ENCODE measurements at places on chromosomes 16 and 17.
A peak's percentile ranks its signal among the peaks of the same experiment; 100 is the strongest.

DNA sequence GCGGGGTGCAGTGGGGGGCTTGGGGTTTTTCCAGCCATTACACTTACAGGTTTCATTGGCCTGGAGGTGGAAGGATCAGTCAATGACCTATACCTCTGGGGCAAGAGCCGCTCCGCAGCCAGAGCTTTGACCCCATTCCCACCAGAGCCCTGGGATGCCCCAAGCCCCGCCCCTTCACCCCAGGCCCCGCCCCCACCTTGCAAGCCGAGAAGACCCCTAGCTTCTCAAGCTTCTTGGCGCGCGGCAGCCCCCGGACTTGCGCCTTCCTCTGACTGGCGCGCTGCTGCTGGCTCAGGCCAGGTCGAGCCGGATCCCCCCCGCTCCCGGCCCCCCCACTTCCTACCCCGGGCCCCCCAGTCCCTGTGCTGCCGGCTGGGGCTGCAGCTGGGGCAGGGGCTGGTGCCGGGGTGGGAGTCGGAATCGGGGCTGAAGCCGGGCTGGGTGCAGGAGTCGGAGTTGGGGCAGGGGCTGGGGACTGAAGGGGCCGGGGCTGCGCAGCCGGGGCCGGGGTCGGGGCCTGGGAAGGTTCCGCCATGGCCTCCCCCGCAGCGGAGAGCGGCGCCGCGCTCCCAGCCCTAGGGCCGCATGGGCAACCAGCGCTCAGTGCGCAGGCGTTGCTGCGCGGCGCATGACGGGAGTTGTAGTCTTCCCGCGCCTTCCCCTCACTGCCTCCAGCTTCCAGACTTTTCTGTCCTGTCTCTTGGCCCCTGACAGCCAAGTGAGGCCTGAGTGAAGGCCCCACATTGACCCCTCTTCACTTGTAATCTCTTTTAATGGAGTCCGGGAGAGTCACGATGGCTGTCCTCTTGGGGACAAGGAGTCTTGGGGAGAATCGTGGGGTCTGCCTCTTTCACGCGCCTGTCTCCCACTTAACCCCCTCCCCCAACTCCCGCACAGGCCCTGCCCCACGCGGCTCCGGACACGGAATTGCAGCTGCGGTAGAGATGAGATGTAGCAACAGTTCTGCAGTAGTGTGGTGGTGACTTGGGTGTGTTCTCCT, at the start of gene KAT2A:
Gene KAT2A, minus strand, starts transcription at position 598 of the 1,000 bp plus-strand sequence. Its CDS starts 63 bp downstream, at position 535.
- DNase-seq = peak; percentile 74

GRCh38 chr16:87352818-87353217, 30.8 kb downstream of the FBXO31 start:
- no peak for DNase-seq

- no peak for DNase-seq
Observed at GRCh38 chr17:8071496-8071895, 16.0 kb downstream of the ALOX12B start.

DNA sequence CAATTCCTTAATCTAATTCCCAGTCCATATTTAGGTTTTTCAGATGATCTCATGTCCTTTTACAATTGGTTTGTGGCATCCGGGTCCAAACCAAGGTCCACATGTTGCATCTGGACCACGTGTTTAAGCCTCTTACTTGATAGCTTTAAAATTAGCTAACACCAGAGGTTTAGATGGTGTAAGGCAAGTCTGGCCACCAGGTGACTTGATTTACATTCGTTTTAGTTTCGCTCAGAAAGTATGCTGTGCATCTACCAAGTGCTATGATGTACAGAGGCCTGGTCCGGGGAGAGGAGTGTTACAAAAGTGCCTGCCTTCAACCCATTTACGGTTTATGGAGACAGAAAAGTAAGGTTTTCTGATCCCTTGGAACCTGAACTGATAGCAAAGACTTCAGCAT, 878 bp upstream of the DNAJA2 start:
- no peak for DNase-seq

GRCh38 chr17:16325964-16326363, 27.3 kb downstream of the CENPV start:
- no peak for DNase-seq

- no peak for DNase-seq
Observed at GRCh38 chr16:60432472-60432871, 1603.8 kb downstream of the CDH8 start.

GRCh38 chr17:47077576-47077975, 98.5 kb upstream of the RPRML start:
- no peak for DNase-seq

DNA sequence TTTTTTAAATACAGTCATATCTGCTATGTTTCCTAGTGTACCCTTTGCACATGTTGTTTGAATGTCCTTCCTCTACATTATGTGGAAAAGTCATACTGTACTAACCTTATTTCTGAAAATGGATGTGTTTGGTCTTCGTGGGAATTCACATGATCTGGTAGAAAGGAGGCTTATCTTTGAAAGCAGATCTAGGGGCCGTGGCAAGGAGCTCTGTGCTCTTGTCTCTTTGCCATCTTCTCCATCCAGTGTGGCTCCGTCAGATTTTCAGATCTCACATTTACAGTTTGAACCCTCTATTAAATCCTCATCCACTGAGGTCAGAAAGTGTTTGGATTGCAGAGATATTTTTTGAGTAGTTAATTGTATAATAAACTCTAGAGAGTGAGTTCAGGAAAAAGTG, 32.9 kb downstream of the MAP2K4 start:
- DNase-seq = no peak

GRCh38 chr17:49696233-49696761, 11.5 kb downstream of the SLC35B1 start:
- peak; percentile 53 for DNase-seq

DNA sequence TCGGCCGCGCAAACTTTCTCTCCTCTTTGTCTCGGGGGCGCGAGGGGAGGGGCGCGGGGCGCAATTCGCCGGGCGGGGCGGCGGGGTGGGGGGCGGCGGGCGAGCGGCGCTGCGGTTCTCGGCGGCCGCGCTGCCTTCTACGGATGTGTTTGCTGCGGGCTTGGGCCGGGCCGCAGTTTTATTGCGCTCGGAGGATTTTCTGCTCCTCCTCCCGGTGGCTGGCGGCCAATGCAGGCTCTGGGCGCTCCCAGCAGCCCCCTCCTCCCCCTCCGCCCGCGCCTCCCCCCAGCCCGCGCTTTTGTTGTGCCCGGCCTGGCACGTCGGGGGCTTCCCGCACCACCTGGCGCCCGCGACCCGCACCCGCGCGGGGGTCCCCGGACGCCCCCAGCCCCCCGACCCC, at the start of gene TIMP2:
Gene TIMP2, minus strand, starts transcription at position 154 of the 400 bp plus-strand sequence. CDS start 299 bp downstream, outside the sequence.
- peak; percentile 51 for DNase-seq

GRCh38 chr17:72578817-72579470, 458.1 kb downstream of the SOX9 start:
- DNase-seq = no peak

- DNase-seq = no peak
Observed at GRCh38 chr16:25063102-25063501, 47.9 kb upstream of the ARHGAP17 start.

DNA sequence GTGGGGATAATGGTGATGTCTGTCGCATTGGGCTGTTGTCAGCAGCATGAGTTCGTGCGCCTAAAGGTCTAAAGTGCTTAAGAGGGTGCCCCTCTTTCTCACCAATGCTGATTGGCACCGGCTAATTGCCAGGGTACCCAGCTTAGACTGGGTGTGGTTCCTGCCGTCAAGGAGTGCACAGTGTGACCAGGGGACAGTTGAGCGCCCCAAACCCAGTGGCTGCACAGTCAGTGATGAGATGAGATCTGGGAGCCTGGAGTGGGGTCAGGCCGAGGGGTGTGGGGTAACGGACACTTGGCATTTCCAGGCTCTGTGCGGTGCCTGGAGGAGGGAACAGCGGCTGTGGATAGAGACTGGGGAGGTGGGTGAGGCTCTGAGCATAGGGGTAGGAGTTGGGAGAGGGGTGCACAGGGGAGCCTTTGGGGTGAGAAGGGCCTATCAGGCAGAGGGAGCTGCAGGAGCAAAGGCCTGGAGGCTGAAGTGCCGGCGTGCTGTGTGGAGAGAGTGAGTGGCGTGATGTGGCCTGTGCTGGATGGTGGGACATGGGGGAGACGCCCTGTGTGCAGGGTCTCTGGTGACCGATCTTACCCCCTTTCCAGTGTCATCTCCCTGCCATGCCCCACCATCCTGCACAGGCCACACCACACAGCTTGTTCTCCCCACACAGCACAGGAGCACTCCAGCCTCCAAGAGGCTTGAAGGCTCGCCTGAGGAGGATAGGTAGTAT, 58.3 kb downstream of the SNX20 start:
- no peak for DNase-seq

GRCh38 chr16:86960266-86960665, 356.9 kb downstream of the C16orf95 start:
- no peak for DNase-seq

DNA sequence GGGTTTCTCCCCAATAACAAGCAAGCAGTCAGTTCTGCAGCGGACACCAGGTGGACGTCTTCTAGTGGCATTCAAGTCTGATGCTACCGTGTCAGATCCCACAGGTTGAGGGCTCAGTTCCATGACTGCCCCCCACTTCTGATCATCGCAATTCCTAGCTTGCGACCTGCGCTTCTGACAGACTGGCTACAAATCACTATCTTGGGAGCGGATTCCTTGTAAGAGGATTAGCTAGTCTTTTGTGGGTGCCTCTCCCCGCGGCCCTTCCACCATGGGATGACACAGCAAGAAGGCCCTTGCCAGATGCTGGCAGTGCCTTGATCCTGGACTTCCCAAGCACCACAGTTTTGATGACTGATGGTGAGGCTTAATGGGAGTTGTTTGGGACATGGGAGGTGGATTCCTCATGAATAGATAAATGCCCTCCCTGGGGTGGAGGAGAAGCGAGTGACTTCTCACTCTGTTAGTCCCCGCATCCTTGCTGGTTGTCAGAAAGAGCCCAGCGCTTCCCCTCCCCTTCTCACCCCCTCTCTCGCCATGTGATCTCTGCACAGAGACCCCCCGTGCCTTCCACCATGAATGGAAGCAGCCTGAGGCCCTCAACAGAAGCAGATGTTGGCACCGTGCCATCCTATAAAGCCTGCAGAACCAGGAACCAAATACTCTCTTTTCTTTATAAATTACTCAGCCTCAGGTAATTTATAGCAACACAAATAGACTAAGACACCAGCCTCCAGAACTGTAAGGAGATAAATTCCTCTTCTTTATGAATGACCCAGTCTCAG, 19.1 kb downstream of the CDIP1 start:
- no peak for DNase-seq

DNA sequence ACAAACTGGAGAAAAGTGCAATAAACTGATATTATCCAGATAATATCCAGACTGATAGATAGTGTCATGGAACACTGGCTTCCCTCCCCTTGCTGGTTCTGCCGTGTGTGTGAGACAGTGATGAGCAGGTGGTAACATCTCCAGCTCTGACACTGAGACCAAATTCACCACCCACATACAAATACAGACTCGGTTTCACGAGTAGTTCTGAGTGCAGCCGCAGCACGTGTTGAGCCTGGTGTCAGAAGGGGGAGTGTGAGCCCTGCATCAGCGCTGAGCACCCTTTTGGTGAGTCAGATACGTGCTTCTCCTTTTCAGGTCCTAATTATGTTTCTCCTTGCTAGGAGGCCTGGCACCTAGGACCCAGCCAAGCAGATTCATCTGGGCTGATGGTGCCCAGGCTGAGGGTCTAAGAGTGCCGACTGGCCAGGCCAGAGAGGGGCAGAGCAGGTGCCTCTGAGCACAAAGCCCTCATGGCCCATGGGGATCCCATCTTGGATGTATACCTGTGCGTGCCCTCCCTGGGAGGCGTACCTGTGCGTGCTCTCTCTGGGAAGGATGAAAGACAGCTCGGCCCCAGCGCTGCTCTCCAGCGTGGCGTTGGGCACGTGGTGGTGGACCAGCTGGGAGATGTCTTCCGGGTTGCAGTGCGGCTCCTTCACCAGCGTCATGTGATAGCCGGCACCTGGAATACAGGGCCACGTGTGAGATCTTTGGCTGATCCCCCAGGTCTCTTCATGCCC, 27.3 kb upstream of the RNPS1 start:
- DNase-seq = no peak

GRCh38 chr17:77566151-77566550, 392.4 kb upstream of the TNRC6C start:
- no peak for DNase-seq

DNA sequence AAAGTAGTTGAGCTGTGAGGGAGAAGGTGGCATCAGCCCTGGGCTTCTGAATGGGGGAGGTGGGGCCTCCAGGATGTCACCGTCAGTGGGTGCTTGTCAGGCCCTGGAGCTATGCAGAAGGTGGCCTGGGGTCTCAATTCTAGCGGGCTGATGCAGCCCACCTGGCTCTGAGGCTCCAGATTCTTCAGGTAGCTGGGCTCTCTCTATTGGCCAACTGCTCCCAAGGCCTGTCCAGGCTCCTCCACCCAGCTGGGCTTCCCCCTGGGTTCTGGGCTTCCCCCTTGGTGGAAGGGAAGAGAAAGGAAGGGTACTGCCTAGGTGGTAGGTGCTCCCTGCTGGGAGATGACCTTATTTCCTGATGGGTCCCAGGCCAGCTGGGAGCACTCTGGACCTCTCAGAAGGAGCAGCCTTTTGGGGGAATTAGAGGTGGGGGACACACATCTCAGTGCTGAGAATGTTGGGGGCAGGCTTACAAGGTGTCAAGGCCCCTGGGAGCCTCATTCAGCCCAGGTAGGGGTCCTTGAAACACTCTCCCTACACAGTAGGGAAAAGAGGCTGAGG, 1728.3 kb downstream of the TP53TG3F start:
- DNase-seq = no peak

DNA sequence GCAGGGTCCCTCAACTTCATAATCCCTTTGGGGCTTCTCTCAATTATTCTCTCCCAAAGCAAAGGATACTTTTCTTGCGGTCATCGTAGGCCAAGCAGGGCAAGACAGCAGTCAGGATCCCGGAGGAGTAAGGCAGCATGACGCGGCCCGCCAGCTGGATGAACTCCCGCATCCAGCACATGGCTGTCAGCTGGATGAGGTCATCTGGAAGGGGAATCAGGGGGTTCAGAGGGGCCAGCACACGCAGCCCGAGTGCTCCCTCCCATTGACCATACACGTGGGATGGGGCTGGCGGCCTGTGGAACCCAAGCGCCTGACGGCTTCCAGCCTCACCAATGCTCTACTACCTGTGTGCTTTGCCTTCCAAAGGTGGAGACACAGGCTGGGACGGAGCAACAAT, 19.2 kb downstream of the VAC14 start:
- DNase-seq = no peak

GRCh38 chr17:80876950-80877728, 114.5 kb upstream of the CHMP6 start:
- DNase-seq = peak; percentile 75

DNA sequence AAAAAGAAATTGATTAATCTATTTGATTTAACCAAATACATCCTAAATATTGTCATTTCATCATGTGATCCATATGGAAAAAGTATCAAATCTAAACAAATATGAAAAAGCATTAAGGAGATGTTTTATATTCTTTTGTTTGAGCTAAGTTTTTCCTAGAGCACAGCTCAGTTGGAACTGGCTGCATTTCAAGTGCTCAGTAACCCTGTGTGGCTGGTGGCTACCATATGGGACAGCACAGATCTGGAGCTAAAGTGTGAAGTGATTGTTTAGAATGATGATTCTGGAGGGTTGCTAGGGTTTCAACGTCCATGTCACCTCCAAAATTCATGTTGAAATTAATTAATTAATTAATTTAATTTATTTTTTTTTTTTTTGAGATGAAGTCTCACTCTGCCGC, 137.5 kb downstream of the XYLT1 start:
- DNase-seq = no peak

GRCh38 chr16:9966569-9967157, 215.6 kb downstream of the GRIN2A start:
- DNase-seq = no peak

Data from stimulated activated CD4-positive, alpha-beta T cell treated with anti-CD3 and anti-CD28 coated beads, Interleukin-4, amount 100 ng/mL, for 48 hours (primary cell).